NCI-H1105 (cell line): ENCODE measurements at places on chromosomes 4 and X.

DNA sequence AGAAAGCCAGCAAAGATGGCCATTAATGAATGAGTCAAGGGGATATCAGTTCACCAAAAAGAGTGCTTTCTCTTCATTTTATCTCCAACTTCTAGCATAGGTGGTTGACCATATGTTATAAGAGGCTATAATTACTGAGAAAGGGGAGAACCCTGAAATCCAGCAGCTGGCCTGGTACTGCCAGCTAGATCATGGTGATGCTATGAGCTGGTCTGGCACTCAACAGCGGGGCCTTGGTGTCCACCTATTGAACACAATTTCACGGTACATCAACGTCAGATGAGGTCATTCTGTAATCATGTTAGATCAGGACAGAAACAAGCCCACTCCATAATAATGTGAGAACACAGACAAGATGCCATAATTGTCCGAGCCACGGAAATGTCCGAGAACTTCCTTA, 1644.8 kb upstream of the PCDH7 start:
- DNase-seq, result no peak

- DNase-seq, result no peak
These were observed 38.0 kb downstream of the NUP62CL start for GRCh38 chrX:107168257-107168656.

- DNase-seq, result no peak
These were observed 6.8 kb upstream of the VSIG4 start for GRCh38 chrX:66046612-66047235.

DNA sequence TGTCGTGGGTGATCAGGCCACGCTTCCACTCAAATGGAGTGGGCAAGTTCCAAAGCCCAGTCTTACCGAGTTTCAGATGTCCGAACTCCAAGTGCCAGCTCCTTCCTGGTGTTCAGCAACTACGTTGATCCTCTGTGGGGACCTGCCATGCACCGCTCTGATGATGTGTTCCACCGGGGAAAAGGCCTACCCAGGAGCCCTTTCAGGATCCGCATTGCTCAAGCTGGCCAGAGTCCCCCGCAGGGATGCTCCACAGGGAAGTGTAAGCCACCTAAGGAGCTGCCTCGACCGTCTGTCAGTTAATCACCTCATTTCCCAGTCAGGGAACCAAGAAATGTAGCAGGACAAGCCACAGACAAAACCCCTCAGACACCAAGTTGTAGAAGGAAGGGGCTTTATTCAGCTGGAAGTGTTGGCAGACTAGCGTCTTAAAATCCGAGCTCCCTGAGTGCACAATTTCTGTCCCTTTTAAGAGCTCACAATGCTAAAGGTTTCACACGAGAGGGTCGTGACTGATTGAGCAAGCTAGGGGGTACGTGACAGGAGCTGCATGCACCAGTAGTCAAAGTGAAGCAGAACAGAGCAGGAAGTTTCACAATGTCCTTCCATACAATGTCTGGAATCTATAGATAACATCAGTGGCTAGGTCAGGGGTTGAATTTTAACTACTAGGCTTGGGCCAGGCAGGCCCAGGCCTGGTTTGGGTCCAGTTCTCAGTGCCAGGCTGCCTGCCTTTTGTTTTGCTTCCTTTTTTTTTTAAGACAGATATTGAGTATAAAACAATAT, 126.2 kb upstream of the ZDHHC15 start:
- DNase-seq, result no peak

DNA sequence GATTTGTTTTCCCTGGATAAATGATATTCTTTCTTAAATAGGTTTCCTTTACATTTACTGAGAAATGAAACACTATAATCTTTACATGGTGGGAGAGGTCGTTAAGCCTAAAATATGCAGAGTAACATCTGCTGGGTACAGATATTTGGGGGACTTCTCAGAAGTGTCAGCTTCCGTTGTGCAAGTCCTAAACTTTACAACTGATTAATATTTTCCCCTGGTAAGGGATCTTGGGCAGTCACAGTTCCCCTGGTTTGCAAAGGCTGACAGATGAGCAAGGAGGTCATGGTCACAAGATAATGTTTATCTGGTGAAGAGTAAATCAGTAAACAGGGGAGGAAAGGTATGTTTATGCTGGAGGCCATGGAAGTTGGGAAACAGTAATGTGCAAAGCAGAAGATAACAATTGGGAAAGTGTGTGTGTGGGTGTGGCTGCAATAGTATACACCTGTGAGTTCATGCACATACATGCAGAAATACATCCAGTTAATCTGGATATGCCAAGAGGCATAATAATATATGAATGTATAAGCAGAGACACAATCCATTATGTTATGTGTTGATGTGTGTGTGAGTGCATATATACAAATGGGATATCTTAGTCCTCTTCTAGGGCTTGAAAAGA, 508.2 kb upstream of the FAM241A start:
- DNase-seq, result no peak

DNA sequence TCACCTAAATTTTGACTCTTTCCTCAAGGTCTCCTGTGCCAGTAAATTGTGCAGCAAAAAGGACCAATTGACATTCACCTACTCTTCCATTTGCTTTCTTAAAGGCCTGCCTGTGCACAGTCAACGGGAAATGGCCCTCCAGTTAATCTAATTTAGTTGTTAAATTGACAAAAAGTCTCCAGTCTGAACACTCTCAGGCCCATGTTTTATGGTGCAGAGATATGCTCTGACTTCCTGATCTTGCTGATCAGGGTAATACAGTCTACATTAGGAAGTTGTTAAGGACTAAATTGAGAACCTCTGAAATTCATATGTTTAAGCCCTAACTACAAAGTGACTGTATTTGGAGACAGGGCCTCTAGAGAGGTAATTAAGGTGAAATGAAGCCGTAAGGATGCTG, 133.6 kb upstream of the IL15 start:
- no peak for DNase-seq
